ENCODE measurements at places on chromosomes 5 and 9.

DNA sequence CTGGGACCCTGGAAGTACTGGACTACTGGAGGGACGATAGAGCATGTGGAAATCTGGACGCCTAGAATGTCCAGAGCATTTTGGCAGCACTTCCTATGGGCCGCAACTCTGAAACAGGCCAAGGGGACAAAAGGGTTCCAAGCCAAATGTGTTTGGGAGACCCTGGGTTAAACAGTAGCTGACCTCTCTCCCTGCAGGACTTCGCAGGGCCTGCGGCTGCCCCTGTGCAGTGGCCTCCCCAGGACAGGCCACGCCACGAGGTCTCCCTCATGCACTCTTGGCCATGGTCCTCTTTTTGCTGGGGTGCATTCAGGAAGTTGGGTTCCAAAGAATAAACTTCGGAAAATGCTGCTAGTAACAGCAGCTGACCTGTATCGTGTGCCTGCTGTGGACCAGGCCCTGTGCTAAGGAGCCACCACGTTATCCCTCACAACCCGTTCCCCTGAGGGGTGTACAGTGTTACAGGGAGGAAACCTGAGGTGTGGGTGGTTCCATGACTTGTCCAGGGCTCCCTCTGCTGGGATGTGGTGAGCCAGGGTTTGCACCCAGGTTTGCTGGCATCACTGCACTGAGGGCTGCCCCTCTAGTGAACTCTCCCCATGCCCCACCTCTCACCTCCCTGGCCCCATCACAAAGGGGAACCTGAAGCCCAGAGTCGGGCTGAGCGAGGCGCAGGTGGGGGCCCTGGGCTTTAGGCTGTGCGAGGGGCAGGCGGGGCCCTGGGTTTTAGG is 79.4 kb downstream of the AMBP start:
- DNase-seq, result no peak

DNA sequence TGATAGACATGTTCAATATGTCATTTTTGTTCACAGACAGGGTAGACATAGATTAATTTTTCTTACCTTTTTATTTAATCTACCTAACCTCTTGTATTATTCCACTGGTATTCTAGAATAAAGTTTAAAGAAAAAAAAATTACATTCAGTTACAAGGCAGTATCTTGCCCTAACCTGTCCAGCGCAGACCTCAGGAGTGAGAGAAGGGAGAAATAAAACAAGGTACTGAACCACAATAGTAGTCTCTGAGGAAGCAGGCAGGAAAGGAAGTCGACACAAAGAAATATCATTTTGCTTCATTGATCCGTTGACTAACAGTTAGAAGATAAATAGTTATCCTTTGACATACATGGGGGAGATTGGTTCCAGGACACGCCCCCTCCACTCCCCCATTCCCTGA is 12.5 kb upstream of the ADAMTSL1 start:
- no peak for DNase-seq

DNA sequence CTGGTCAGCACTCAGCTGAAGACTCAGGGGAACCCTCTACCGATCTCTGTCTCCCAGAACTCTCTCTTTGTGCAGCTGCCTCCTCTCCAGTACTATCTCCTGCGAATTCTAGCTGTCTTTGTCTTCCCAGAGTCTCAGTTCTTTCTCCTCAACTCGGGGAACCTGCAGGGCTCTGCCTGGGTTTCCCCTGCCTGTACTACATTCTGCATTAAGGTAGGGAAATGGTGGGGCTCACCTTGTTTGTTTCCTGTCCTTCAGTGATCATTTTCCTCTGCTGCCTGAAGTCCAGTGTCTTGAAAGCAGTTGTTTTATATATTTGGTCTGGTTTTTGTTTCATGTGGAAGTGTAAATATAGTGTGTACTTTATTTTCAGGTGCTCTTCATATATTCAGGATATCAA is 43.1 kb upstream of the IGFBPL1 start:
- no peak for DNase-seq

DNA sequence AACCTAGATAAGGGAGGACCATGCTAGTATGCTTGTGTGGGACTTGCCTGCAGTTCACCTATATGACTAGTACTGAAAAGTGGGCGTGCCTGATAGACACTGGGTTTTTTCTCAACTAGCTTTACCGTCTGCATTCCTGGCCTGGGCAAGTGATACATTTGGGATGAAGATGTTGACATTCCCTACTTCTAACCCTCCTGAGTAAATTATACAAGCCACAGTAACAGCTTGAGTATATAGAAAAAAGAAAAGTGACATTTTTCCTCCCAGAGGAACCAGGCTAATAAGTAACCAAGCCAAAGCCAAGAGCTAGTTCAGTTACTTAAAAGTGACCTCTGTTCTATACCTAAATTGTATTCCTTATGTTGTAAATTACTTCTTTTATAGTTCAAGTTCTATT is 153.8 kb upstream of the CYLC2 start:
- no peak for DNase-seq
